Neural progenitor cell (in vitro differentiated cells): ENCODE measurements at places on chromosomes 16 and 17.

DNA sequence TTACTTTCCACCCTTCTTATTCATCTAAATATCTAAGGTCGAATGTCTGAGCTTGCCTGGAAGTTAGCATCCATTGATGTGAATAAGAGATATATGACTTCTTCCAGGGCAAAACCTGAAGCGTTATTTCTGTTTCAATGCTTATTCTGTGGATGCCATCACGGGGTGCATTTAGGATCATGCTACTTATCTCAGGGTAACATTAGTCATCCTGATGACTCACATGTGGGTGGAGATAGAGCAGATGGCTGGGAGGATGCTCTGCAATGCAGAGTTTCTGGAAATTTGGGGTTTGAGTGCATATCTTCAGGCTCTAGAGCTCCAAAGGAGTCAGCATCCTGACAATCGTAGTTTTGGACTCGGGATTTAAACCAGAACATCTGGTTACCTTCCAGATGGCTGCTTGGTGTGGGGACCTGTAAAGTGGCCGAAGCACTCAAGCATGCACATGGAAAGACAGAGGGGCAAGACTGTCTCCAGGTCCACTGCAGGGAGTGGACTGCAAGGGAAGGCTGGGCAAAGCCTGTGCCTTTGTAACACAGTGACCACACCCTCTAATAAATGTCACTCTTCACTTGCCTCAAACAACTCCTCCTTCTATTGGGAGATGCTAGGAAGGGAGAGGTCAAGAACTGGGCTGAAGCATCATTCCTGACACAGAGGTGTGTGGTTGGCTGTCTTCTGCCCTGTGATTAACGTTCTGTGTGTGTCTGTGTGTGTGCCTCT is 175.2 kb upstream of the SALL1 start:
- no peak for DNase-seq

DNA sequence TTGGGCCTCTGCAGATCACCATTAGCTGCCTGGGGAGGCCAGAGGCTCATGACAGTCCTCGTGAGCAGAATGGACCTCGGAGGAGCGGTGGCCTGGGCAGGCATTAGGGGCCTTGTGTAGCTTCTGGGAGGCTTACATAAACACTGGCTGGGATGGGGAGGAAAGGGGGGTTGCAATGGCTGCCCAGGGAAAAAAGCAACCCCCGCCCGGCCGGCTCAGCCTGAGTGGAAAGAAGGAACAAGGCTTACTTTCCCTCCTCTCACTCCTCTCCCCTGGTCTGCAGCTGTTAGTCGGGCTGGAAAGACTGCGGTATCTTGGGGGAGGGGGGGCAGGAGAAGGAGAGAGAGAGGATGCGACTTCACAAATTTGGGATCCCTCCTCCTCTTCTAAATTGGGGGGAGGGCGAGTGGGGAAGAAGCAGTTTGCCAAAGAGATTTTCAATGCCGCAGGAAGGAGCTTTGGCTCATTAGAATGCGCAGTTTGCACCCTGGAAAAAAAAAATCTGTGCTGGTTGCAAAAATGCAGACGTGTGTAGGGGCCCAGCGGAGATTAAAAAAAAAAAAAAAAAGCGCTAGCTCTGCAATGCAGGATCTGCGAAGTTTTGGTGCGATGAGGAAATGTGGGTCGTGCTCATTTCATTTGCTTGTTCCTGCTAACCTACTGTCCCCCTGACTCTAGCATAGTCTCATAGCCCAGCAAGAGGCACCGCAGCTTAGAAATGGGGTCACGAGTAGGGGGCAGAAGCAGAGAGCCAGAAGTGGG is 6.6 kb upstream of the NR1D1 start:
- DNase-seq, result peak; percentile 44

DNA sequence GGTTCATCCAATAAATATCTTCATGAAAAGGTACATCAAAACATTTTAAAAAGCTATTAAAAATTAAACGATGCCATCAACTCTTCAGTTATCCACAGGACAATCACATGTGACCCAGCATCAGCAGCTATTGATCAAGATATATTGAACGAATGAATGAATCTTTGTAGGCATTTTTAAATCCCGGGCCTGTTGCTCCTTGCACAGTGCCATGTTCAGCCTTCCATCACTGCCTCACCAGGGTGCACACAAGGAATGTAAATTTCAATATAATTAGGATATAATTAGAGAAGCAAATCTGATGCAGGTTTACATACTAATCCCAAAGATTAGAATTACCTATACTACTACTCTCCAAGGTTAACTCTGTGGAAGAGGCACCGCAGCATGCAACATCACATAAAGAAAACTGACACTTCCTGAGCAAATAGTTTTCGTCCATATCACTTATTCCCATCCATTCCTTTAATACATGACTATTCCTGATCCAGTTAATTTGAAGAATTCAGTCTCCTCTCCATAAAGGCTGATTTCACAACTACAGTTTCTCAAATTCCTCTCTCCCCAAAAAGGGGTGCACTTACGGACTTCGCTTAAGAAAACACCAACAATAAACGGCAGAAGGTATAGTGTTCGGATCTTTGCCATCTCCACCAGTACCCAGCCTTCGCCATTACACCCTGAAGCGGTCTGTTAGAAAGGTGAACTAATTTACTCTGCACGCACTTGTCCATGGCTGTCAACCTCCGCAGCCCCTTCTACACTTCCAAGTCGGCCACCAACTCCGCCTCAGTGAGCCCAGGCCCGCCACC is 938 bp downstream of the NCOR1 start:
- peak; percentile 13 for DNase-seq

GRCh38 chr17:3626831-3627768 is 8.9 kb downstream of the SHPK start:
- no peak for DNase-seq

- no peak for DNase-seq
Measured at GRCh38 chr17:75637143-75637538, 3.9 kb downstream of the SMIM5 start.

GRCh38 chr17:35185849-35186248 is 8.3 kb downstream of the SLC35G3 start:
- DNase-seq, result no peak

- no peak for DNase-seq
Measured at GRCh38 chr17:6428207-6428965, 6.5 kb downstream of the AIPL1 start.

GRCh38 chr16:82783933-82784572 is 157.3 kb downstream of the CDH13 start:
- no peak for DNase-seq

- DNase-seq, result no peak
Measured at GRCh38 chr16:80580109-80580832, 39.5 kb downstream of the DYNLRB2 start.

DNA sequence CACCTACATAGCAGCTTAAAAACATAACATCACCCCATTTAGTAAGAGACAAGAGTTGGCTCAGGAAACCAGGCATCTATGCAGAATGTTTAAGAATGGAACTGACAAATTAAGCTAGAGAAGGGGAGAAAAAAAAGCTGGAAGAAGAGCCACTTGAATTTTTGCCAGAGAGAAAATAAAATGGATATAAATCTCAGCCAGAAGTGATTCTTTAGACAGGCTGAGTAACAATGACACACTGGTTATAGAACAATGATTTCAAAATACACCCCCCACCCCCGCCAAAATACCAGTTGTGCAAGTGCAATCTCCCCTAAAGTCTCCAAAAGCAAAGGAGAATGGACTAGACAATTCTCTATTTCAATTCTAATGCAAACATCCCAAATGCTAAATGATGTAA is 22.4 kb downstream of the LSM12 start:
- no peak for DNase-seq

DNA sequence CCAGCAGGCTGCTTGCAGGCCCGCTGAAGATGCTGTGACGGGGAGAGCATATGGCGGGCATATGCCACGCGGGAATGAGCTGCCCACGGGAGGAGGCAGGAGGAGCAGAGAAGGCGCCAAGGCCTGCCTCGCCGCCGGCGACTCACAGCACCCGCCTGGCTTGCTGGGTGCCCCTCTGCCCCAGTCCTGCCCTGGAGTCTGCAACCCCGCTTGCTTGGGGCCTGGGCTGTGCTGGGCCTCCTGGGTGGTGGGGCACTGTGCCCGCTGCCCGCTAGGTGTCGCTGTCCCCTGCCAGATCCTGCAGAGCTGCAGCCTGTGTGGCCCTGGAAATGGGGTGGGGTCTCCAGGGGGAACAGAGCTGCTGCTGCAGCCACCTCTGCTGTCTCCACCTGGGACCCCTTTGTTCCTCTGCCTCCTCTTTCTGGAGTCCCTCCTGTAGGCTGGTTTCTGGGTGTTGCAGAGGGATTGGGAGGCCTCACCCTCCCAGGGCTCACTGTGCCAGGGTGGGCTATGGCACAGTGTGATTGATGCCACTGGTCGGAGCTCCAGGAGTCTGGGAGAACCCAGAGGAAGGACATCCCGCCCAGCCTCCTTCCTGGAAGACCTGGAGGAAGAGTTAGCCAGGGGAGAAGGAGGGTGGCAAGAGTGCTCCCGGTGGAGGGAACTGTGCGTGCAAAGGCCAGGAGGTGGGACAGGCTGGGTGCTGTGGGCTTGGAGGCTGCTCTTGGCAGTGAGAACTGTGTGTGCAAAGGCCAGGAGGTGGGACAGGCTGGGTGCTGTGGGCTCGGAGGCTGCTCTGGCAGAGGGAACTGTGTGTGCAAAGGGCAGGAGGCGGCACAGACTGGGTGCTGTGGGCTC is 141.0 kb upstream of the CIBAR2 start:
- DNase-seq, result peak; percentile 82

GRCh38 chr16:22225060-22225459 is 19.0 kb downstream of the EEF2K start:
- DNase-seq, result no peak

DNA sequence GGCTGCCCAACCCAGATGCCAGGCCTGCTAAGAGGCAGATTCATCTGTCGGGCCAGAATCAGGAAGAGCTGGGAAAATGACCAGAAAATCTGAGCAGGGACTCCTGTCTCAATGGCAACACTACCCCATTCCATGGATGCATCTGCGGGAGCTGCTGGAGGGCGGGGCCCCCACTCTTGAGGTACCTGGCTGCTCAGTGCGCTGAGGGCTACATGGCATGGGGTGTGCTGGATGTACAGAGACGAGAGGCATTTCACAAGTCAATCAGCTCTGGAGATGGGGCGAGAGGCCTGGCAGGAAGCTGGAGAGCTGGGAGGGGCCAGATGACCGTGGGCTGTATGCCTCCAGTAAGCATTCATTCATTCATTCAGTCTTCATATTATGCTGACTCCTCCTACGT is 6.4 kb downstream of the SDK2 start:
- DNase-seq, result no peak

DNA sequence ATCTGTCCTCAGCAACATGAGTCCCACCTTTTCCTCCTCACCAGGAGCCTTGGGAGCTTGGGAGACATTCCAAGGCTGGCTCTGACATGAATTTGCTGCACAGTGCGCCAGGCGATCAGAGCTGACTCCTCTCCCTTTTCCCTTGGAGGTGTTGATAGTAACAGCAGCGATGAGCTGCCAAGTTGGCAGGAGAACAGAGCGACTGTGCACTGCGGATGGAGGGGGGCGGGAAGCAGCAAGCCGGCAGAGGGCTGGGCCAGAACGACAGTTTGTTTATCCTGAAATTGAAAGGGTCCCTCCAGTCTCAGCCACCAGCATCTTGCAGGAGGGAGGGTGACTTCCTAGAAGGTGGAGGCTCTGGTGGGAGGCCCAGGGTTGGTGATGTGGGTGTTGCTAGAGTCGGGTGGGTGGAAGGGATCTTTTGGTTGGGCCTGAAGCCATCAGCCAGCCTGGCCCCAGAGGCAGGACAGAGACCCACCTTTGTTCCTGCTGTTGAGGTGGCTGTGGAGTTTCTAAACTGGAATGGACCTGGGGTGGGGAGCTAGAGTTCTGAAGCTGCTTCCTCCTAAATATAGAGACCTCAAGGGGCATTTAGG is 22.5 kb upstream of the DYNLL2 start:
- no peak for DNase-seq

GRCh38 chr16:88931936-88932335 is 45.1 kb downstream of the CBFA2T3 start:
- no peak for DNase-seq

GRCh38 chr17:4206962-4207361 is 56.8 kb downstream of the ANKFY1 start:
- DNase-seq, result no peak

GRCh38 chr17:54353789-54354525 is 531.2 kb downstream of the KIF2B start:
- DNase-seq, result no peak

DNA sequence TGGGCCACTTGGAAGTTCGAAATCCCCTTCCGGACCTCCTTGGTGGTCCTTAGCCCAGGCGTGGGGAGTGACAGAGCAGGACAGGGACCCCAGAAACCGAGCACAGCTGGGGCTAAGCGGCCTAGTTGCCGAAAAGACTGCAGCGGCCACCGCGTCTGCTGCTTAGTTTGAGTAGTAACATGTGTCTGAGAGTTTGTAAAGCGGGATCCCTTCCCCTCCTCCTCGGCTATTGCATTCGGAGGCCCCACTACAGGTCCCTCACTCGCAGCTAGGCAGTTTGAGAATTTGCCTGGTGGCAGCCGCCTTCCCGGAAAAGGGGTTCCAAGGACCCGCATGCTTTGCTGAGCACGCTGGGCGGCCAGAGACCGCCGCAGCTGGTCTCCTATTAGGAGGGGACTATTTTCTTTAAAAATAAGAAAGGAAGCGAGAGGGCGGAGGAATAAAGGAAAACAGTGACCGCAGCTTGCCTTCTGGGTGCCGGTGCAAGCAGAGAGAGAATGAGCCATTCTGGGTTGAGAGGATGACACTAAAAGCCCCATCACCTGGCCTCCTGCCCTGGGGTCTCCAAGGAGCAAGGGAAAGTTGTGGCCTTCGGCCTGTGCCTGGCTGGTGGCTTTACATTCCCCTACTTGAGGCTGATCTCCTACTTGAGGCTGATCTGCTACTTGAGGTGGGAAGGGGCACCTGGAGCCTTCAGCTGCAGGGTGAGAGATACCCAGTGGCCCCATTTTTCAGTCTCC is 1.1 kb upstream of the HOXB5 start:
- no peak for DNase-seq

DNA sequence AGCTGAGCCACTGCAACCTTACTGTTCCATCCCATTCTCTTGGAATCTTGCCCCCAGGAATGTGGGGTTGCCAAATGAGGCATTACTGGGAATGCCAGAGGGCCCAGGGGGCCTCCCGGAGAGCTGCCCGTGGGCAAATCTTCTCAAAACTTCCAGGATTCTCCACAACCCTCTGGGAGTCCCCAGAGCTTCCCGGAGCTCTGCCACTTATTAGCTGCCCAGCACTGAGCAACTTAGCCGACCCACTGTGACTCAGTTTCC is 306.0 kb downstream of the FOXL1 start:
- DNase-seq, result peak; percentile 33

DNA sequence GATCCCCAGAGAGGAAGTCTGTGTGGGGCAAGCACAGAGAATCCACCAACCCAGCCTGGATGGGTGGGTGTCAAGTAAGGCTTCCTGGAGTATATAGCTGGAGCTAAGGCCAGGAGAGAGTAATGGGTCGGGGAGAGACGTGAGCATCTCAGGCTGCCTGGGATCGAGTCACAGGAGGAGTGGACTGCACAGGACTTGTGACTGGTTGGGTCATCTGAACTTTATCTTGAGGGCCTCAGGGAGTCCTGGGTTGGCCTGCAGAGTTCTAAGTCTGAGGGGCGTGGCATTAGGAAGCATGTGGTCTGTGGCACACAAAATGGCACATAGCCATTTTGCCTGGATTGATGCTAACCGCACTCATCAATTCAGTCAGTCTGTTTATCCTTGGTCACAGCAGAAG is 1.5 kb downstream of the PLA2G15 start:
- DNase-seq, result no peak

GRCh38 chr16:50739031-50739430 is 2.9 kb upstream of the CYLD start:
- no peak for DNase-seq
